Smooth muscle cell of the brain vasculature (primary cell): ENCODE measurements at places on chromosomes 1 and 21.

DNA sequence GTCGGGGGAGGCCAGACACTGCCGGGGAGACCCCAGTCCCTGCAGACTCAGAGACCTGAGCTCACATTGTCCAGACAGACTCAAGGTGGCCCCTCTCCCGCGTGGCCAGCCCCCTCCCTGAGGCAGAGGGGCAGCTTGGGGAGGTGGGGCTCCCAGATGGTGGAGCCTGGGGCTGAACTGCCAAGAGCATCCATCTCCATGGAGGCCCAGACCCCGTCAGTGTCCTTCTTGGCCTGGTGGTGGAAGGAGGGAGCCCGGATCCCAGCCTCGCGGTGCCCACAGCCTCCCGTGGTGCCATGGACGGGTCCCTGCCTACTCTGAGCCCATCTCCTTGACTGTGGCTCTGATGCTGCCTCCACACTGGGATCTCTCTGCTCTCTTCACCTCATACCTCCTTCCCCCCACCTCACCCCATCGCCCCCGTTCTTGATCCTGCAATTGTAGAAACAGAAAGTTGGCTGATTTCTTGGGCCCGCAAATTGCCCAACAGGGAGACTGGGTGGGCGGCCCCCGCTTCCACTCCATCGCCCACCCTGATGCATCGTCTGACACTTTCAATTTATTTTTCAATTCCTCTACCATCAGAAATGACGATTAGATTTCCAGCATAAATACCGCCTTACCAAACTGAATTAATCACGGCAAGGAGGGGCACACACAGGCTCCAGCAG, 348.9 kb downstream of the MATN1 start:
- DNase-seq: no peak

DNA sequence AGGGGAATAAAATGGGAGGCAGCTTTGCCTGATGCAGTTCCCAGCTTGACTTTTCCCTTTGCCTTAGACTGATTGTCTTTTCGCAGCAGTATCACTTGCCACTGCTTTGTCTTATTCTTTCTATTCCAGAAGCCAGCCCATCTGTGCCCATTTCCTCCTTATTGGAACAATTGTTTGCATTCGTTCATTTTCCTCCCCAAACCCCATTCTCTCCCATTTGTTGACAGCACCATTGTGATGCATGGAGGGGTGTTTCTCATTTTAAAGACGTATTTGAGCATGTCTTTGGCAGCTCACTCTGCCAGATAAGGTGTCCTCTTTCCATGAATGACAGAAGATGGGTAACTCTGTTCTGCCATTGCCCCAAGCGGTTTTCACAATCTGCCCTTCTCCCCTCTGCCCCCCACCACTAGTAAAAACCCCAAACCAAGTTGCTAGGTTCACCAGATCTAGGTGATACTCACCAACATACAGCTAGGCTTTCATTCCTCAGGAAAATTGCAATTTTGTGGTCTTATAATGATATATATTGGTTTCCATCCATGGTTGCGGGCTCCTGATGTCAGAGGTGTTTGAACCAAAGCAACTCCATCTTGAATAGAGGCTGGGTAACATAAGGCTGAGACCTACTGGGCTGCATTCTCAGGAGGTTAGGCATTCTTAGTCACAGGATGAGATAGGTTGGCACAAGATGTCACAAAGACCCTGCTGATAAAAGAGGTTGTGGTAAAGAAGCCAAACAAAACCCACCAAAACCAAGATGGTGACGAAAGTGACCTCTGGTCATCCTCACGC, 30.8 kb downstream of the SERBP1 start:
- no peak for DNase-seq

- no peak for DNase-seq
Measured at GRCh38 chr1:76021846-76022245, 52.7 kb upstream of the ST6GALNAC3 start.

- no peak for DNase-seq
Measured at GRCh38 chr1:54857746-54858561, 29.0 kb downstream of the DHCR24 start.

- DNase-seq: no peak
Measured at GRCh38 chr1:151491641-151492040, 19.5 kb upstream of the CGN start.

GRCh38 chr1:173863224-173864161, 4.3 kb downstream of the GAS5 start:
- no peak for DNase-seq

- DNase-seq: no peak
Measured at GRCh38 chr1:4301007-4301406, 353.4 kb upstream of the AJAP1 start.
